CD8-positive, alpha-beta T cell (primary cell): ENCODE measurements at places on chromosomes 2 and 18.
A peak's percentile ranks its signal among the peaks of the same experiment; 100 is the strongest.

DNA sequence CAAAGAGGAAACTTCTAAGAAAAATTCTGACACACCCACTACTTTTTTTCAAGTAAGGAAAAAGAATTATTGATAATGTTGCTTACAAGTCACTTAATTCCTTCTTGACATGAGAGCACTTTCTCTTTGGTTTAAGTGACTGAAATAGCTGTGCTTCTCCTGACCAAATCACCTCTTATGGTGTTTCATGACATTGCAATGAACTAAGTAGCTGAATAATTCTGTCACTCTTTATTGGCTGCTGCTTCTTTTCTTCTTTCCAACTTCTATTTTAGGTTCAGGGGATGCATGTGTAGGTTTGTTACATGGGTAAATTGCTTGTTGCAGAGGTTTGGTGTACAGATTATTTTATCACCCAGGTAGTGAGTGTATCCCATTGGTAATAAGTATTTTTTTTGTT lies 447.6 kb upstream of the NETO1 start:
- no peak for DNase-seq

DNA sequence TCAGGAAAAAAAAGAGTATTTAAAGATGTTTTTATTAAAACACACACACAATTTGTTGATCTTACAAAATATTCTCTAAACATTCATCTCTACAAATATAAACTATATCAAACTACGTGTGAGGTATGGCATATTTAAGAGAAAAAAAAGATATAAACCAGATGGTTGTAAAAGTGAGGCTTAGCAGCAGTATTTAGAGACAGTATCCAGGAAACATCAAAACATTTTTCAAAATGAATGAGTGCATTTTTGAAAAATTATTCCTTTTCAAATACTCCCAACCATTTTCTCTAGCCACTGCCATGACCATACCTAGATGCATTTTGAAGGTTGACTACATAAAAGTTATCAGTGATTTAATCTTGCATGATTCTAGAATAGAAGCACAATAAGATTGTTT lies 38.2 kb upstream of the RAB27B start:
- DNase-seq, result no peak

DNA sequence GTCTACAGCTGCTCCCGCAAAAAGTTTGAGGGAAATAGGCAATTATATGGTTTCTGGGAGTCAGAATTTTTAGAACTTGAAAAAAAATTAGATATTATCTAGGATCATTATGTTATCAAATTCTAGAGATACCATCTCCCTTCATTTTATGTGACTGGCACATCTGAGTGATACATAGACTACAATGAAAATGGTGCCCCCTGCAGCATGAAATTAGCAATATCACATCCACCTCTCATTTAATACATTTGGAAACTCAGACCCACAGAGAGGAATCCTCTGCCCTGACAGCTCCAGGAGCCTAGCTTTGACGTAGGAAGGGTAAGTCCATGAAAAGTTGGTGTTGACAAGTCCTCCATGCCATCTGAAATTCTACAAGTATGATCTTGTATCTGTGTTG lies 381.6 kb downstream of the SUCLG1 start:
- DNase-seq, result no peak

- DNase-seq, result no peak
Measured at GRCh38 chr2:153059338-153060052, 341.1 kb downstream of the ARL6IP6 start.

DNA sequence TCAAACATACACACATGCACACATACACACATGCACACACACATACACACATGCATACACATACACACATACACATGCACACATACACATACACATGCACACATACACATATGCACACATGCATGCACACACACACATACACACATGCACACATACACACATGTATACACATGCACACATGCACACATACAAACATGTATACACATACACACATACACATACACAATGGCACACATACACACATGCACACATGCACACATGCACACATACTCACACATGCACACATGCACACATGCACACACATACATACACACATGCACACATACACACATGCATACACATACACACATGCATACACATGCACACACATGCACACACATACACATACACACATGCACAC lies 137.2 kb downstream of the ACKR3 start:
- no peak for DNase-seq

DNA sequence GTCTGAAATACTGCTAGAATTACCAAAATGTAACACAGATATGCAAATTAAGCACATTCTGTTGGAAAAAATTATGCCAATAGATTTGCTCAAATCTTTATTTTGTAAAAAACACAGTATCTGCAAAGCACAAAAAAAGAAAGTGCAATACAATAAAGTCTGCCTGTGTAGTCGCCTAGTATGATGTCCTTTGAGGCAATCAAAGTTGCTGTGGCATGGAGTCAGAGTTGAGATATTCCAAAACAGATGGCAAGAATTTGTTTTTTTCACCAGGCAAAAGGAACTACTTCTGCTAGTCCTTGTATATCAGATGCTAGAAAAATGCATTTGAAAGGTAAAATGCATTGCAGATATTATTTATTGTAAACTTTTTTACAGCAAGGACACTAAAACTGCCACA lies 531.3 kb upstream of the TMEFF2 start:
- no peak for DNase-seq

DNA sequence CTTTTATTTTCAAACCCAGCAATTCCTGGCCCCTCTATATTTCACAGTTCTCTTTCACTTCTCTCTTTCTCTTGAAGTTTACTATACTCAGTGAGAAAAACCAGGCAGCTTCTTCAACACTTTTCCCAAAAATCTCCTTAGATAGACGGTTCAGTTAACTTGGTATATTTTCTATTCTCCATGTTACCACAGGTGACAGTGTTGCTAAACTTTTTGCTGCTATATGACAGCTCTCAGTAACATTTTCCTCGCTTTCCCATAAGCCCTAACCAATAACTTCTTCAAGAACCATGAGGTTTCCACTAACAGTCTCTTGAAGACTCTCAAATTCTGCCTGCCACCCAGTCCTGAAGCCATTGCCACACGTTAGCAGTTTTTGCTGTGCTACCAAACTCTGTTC lies 45.8 kb downstream of the CYBRD1 start:
- DNase-seq, result no peak

GRCh38 chr2:121653035-121653434 lies 3.8 kb upstream of the CLASP1 start:
- no peak for DNase-seq

DNA sequence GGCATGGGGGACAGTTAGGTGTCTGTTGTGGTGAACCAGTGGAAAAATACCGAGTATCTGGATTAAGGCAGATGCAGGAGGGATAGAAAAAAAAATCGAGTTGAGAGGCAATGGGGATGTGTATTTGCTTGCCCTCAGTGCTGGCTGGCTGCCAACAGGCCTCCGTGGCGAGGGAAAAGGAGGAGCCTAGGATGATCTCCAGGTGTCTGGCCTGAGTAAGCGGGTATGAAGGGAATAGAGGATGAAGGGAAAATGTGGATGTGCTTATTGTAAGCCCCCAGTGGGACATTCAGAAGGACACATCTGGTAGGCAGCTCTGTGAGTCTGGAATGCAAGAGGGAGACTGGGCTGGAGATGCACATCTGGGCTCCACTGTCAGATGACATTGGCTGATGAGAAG lies 22.8 kb downstream of the KCNS3 start:
- no peak for DNase-seq

DNA sequence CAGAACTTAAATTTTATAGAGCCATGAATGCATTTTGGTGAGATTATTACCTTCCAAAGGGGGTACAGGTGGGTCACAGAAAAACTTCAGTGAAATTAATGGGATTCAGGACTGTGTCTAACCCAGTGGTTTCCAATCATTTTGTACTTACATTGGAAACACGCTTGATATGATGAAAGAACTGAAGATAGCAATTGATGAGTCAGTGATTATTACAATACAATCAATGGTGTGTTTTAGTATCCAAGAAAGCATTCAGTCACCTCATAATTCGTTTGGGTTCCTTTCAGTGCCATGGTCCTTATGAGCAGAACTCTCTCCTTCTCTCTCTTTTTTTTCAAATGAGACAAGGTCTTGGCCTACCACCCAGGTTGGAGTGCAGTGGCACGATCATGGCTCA lies 66.5 kb upstream of the IGFBP5 start:
- no peak for DNase-seq

DNA sequence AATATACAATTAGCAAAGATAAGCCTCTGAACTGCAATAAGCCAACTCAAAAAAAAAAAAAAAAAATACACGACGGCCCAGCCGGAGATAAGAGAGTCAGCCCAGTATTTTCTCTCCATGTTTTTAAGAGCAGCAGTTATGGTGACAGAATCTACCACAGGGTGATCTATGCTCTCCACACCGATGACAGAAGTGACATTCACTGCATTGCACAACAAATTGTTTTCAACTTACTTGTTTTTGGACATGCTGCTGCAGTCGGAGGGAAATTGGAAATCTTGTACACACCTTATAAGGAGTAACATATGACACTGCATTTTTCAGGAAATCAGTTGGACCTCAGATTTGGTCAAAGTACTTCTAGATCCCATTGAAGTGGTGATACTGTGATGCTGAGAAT lies 23.3 kb upstream of the APOB start:
- no peak for DNase-seq

- DNase-seq, result no peak
Measured at GRCh38 chr2:118661179-118661578, 186.3 kb downstream of the EN1 start.

DNA sequence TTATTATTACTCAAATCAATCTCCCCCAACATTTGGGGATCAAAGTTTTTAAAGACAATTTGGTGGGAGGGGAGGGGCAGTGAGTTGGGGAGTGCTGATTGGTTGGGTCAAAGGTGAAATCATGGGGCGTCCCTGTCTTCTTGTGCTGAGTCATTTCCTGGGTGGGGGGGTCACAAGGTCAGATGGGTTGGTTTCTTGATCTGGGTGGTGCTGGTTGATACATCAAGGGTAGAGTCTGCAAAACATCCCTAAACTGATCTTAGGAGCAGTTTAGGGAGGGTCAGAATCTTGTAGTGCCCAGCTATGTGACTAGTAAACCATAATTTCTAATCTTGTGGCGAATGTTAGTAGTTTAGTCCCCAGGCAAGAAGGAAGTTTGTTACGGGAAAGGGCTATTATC lies 67.4 kb downstream of the MOGAT1 start:
- DNase-seq, result no peak

- DNase-seq, result peak; percentile 49
Measured at GRCh38 chr2:134988994-134989605, 58.1 kb downstream of the MAP3K19 start.

DNA sequence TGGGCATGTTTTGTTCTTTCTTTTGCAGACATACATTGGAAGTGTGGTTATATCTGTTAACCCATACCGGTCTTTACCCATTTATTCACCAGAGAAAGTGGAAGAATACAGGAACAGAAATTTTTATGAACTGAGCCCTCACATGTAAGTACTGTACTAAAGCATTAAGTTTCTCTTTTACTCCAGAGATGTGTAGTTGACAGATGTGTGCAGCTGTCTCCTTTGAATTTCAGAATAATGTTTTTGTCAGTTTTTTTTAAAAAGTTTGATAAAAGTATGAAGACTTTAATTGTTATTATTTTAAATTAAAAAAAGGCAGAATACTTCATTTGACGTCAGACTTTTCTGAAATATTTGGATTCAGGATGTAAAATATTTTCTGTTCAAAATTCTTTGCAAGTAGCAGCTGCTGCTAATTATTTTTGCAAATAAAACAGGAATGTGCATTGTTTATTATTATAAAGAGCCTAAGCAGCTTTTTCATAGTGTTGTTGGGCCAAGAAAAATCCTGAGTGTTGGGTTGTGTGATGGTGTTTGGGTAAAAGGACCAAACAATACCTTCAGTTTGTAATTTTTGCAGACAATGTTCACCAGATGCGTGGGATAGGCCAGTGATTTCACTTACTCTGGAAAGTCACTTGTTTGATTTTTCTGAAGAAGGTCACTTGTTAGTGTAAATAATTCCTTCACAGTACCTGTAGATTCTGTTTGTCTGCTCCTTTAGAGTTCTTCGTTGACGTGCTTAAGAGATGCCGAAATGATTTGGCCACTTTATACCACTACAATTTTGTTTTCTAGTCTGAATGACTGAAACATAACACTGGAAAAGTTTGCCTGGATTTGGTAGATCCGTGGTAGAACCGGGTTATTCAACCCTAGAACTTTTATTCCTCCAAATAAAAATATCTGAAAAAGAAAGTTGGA lies 51.1 kb downstream of the MYO1B start:
- DNase-seq, result no peak

DNA sequence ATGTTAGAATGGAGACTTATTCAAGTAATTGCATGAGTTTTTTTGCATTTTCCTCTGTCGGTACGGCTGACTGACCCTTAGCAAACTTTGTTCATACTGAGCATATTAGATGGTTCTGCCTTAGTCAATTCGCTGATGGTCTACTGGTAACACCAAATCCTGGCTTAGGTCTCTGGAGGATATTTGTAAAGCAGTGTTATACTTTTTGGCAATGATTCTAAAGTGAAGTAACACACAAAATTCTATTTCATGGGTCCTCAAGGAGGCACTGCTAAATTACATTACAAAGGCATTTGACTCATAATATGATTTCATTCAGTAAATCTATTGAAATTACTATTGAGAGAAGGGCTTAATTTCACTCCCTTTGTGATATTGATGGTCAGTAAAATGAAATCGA lies 246.8 kb upstream of the RASGRP3 start:
- DNase-seq, result no peak

- no peak for DNase-seq
Measured at GRCh38 chr2:134389381-134389780, 135.5 kb downstream of the MGAT5 start.

- no peak for DNase-seq
Measured at GRCh38 chr2:199382091-199382490, 75.6 kb downstream of the SATB2 start.

DNA sequence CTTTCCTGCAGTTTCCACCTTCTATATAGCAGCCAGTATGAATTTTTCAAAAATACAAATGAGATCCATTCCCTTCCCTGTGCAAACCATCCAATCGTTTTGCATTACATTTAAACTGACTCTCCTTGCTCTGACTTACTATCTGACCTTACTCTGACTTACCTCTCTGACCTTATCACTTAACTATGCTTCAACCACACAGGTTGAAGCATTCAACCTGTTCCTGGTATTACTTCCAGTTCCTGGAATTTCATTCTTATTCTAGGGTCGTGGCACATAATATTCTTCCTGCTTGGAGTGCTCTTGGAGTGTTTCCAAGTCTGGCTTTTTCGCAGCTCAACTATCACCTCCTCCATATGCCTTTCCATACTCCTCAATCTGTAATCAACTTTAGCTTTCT lies 850.6 kb upstream of the CHAC2 start:
- no peak for DNase-seq

- DNase-seq, result peak; percentile 63
Measured at GRCh38 chr2:25314514-25315315, 27.0 kb downstream of the DNMT3A start.

DNA sequence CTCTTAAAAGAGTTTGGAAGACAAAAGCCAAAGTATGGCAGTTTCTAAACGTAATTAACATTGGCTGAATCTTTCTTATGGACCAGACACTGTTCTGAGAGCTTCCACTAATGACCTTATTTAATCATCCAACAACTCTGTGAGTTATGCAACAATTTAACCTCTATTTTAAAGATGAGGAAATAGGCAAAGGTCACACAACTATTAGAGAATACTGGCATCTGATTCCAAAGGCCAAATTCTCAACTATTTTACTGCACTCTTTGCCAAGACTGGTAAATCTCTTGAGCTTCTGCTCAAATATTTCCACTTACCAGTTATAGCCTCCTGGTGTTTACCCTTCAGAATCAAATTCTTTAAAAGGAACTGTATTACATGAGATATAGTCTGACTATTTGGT lies 42.1 kb upstream of the ERMN start:
- no peak for DNase-seq
